Cortex of kidney (tissue), 1 donor: ENCODE measurements at places on chromosomes 5 and 9.

GRCh38 chr5:132477784-132478365 is 12.7 kb downstream of the IRF1 start:
- DNase-seq, result no peak

GRCh38 chr9:77020413-77021290 is 1.2 kb downstream of the FOXB2 start:
- no peak for DNase-seq

GRCh38 chr5:172162323-172162986 is 25.6 kb downstream of the STK10 start:
- DNase-seq, result no peak

DNA sequence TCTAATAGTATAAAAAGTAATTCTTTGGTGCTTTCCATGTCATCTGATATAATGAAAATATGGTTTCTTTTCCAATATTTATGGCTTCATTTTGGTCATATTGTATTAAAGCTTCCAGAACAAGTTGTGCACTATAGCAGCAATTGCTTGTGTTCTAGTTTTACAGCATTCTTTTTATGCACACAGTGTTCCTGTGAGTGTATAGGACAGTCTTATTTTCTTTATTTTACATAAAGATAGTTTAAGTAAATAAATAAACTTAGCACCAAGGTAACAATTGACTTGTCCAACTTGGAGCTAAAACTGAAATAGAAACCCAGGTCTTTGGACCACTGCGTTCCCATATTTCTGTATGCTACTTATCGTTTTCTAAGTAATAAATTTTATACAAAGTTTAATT is 38.9 kb downstream of the ATG10 start:
- no peak for DNase-seq

- no peak for DNase-seq
Measured at GRCh38 chr9:818958-819357, 22.5 kb upstream of the DMRT1 start.

DNA sequence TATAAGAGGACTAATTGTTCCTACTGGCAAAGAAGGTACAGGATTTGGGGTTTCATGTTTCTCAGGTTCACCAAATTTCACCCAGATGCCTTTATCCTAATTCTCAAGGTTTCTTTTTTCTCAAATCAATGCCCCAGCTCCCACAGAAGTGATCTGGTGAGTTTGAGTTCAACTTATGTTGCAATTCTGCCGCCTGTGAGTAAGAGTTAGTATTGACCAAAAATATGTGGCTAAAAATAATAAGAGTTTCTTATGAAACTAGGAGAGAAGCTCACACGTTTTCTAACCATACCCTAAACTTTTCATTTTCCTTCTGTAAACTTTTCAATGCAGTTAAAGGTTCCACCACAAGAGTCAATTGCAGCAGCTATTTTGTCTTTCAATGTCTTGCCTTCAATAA is 15.1 kb downstream of the SLCO6A1 start:
- no peak for DNase-seq

GRCh38 chr5:160938532-160938931 is 86.5 kb upstream of the ATP10B start:
- no peak for DNase-seq

GRCh38 chr5:177540438-177540837 is 13.9 kb downstream of the FAM193B start:
- DNase-seq, result no peak

DNA sequence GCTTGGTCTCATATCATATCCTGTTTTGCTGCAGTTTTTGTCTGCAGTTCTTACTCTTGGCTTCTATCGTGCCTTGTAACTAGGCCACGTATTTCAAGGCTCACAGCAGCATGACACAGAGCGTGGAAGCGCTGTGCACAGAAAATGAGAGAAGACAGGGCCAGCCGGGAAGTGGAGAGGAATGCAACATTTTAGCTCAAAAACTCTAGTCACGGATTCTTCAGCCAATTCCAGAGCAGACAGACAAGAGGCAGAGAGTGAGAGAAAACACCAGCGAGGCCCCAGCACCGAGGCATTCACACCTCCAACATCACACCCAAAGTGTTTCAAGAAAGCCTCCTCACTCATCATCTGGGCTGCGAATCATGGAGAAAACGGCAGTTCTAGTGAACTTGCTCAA is 160.8 kb downstream of the DNAH5 start:
- no peak for DNase-seq

- no peak for DNase-seq
Measured at GRCh38 chr5:98110282-98110691, 663.2 kb upstream of the RGMB start.

DNA sequence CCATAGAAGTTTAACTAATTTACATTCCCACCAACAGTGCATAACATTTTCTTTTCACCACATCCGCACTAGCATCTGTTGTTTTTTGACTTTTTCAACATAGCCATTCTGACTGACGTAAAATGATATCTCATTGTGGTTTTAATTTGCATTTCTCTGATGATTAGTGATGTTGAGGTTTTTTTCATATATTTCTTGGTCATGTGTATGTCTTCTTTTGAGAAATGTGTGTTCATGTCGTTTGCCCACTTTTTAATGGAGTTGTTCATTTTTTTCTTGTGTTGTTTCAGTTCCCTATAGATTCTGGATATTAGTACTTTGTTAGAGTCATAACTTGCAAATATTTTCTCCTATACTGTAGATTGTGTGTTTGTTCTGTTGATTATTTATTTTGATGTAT is 163.4 kb downstream of the FER start:
- DNase-seq, result no peak

GRCh38 chr5:116308391-116308790 is 223.6 kb downstream of the COMMD10 start:
- no peak for DNase-seq

DNA sequence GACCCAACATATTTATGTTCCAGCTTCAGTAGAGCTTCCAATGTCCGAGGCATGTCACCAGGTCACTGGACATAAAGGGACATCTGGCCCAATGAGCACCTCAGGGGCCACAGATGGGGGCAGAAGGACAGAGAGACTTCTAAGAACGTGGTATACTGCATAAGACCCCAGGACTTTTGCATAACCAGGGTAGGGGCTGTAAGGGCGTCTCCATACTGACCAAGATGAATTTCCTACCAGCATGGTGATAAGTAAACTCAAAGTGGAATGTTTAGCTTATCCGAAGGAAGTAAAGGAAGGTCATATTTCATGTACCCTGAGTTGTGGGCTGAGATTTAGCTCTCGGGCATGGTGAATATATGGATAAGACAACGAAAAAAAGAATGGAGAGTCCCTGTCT is 17.5 kb upstream of the COL27A1 start:
- no peak for DNase-seq

DNA sequence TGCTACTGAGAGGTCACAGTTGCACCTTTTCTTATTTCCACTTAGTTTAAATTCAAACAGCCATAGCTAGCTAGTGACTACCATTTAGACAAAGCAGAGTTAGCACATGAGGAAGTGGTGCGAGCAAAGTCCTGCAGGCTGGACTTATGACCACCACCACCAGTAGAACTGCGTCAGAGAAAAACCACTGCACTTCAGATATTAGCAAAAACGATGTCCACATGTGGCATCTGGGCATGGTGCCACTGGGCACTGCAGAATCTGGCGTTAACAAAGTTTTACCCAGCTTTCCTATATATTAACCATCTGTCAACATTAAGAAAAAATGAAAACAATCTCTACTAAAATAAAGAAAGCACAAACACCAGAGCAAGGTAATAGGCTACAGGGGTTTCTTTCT is 80.1 kb downstream of the SPTLC1 start:
- no peak for DNase-seq

GRCh38 chr9:68458918-68459317 is 81.8 kb downstream of the TMEM252 start:
- DNase-seq, result no peak

DNA sequence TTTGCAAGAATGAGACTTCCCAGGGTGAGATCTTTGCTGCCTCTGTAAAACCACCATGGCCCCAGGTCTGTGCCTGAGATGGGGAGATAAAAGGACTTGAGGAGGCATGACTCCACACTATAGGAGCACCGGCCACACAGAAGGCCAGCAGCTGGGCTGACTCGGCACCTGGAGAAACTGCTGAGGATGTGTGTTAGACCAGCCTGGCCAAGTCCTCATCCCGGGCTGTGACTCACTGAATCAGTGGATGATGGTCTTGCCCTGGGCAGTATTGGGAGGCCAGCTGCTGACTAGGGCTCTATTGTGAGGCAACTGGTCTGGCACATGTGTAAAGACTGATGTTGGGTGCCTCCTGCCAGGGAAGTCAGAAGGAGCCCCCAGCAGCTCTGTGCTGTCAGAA is 286.2 kb downstream of the ACTL7B start:
- no peak for DNase-seq

- no peak for DNase-seq
Measured at GRCh38 chr5:112186401-112186990, 232.6 kb downstream of the EPB41L4A start.

DNA sequence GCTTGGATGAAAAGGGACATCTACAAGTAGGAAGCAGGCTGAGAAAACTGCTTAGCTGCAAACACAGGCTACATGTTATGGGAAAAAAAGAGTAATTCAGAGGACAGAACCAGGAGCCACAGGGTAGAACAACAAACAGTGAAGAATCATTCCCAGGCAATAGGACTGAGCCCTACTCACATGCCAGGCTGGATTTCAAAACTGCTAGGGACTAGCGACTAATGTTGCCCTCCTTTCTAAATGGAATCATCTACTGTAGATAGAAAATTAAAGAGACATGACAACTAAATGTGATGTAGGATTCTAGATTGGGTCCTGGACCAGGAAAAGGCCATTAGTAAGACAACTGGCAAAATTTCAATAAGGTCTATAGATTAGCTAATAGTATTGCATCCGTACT is 15.3 kb downstream of the NRG2 start:
- DNase-seq, result no peak

DNA sequence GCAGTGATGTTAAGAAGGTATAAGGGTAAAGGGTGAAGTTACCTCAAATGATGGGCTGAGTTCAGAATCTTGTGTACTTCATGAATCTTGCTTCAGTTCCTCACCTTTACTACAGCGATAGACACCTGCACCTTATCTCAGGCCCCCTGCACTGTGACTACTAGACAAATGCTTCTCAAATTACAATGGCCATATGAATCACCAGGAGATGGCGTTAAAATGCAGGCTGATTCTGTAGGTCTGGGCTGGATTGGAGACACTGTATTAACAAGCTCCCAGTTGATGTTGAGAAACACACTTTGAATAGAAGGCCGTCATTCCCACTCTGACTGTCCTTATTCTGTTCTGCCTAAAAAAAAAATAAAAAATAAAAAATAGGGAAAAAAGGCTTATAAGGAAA is 29.8 kb downstream of the TARS1 start:
- DNase-seq, result no peak

DNA sequence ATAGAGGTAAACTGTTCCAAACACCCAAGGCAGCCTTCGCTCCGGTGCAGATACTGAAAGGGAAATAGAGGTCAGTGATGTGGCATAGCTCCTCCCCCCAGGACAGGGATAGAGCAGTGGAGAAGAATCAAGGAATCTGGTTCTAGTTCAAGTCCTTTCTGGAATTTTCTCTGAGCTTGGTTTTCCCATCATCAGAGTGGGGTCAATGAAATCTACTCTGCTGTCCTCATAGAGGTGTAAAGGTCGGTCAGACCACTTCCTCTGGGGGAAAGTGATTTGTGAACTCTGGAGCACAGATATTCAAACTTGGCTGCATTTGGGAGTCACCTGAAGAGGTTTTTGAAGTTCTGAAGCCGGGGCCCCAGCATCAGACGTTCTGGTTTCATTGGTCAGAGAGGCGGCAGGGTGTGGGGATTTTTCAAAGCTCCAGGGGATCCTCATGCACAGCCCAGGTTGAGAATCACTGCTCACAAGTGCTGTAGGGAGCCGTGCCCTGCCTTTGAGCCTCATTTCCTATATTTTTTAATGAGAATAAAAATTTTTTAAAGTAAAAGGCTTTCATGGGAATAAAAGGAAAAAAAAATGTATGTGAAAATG is 105.7 kb upstream of the RAD23B start:
- DNase-seq, result no peak

GRCh38 chr5:10715605-10716290 is 45.3 kb downstream of the DAP start:
- DNase-seq, result no peak

DNA sequence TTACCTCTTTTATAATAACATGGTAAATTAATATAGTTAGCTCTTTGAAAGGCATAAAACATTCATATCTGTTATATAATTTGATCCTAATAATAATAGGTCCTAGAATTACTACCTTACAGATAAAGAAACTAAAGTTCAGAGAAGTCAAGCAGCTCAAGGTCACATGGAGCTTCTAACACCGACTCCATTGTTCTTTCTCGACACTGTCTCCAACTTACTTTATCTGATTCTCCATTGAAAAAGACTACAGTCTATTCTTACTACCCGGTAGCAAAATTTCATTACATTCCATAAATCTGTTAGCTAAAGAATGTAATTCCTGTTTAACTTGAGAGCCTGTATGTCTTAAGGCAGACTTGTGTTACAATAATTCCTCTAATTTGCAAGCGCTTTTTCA is 96.3 kb upstream of the TMEM161B start:
- no peak for DNase-seq

GRCh38 chr9:93650448-93650847 is 74.1 kb downstream of the PHF2 start:
- no peak for DNase-seq

DNA sequence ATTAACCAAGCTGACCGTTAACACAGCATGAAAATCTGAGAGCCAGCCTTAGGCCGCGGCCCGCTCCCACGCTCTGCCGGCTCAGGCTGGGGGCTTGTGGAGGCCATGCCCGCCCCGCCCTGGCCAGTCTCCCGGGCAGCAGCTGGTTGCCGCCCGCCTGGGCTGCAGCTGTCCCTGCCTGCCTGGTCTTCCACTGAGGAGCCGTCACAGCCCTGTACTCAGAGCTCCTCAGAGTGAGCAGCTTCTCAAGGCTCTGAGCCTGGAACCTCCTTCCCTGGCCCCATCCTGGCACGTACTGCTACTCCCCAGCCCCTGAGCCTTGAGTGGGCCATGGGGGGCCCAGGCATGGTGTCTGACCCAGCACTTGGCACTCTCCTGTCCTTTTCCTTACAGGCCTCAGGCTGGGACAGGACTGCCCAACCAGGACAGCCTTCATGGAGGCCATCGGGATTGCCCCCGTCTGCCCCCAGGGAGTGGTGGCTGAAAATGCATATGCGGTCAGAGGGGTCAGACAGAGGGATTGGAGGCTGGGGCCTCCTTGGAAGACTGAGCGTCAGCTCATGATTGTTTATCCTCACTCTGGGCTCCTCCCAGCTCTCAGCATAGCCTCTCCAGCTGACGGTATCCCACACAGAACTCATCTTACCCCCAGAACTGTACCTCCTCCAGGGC is 11.9 kb downstream of the FGFR4 start:
- DNase-seq, result no peak

DNA sequence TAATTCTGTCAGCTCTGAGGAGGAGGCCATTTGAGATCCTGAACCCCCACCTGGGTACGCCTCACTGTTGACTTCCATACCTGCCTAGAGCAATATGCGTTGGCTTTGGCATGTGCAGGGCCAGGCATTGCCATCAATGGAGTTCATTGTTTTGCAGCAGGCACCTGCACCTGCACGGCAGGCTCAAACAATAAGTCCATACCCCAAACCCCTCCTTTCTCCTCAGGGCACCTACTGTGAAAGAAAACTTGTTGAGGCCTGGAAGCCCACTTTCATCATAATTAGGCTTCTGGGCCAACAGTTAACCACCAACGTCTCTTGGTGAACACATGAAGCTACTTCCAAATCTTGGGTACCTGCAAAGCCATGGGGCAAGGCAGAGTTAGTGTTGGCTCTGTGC is 238.7 kb downstream of the NFIB start:
- DNase-seq, result no peak
